Fibroblast of lung (primary cell): ENCODE measurements at places on chromosomes 6 and 20. TPM values are rescaled to one million over a fixed set of nuclear protein-coding genes. Genes with fewer than 3 reads are reported as not detected.

GRCh38 chr6:48919555-48919954 is 543.5 kb downstream of the MMUT start:
- no peak for DNase-seq

GRCh38 chr20:8221887-8222419 is 89.9 kb downstream of the PLCB1 start:
- no peak for DNase-seq

DNA sequence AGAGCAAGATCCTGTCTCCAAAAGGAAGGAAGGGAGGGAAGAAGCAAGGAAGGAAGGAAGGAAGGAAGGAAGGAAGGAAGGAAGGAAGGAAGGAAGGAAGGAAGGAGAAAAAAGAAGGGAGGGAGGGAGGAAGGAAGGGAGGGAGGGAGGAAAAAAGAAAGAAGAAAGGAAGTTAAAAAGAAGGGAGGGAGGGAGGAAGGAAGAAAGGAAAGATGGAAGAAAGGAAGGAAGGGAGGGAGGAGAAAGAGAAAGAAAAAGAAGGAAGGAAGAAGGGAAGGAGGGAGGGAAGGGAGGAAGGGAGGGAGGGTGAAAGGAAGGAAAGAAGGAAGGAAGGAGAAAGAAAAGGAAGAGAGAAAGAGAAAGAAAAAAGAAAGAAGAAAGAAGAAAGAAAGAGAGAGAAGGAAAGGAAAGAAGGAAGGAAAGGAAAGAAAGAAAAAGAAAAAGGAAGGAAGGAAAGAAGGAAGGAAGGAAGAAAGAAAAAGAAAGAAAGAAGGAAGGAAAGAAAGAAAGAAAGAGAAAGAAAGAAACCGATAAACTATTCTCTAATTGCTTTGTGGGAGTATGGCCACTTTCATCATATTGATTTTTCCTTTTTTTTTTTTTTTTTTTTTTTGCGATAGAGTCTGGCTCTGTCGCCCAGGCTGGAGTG is 9.5 kb downstream of the HLA-DRA start:
- no peak for DNase-seq

ZSCAN23 gene
- total RNA-seq: 4.9 and 5.1 TPM in 2 replicates

EEF1A1 gene
- total RNA-seq: 21,405 and 36,498 TPM in 2 replicates

DNA sequence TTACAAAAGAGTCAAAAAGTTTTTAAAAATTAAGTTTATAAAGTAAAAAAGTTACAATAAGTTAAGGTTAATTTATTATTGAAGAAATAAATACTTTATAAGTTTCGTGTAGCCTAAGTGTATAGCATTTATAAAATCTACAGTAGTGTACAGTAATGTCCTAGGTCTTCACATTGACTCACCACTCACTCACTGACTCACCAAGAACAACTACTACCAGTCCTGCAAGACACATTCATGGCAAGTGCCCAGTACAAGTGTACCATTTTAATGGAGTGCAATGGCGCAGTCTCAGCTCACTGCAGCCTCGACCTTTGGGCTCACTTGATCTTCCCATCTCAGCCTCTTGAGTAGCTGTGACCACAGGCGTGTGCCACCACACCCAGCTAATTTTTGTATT is 128.2 kb downstream of the GPX5 start:
- DNase-seq: no peak
